ENCODE measurements at places on chromosomes 5 and 9. TPM values are rescaled to one million over a fixed set of nuclear protein-coding genes. Genes with fewer than 3 reads are reported as not detected.

TAF11L10 gene
- total RNA-seq = not detected

DNA sequence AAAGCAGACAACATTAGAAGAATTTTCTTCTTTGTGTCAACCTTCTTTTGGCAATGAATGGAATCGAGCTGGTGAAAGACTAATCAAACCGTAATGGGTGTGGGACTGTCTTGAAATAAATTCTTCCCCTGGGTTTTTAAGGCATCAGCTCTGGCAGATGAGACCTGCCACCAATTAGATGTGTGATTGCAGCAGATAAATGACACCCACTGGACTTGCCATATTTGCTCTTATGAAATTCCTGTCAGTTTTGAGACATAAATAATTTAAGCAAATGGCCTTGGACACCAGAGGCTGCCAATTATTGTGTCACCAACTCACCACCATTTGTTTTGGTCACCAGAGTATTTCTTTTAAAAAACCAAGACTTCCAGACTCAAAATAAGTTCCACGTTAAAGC, 135.9 kb upstream of the RGMB start:
- DNase-seq = no peak

GRCh38 chr9:2163231-2163885, 148.2 kb downstream of the SMARCA2 start:
- DNase-seq = no peak

DNA sequence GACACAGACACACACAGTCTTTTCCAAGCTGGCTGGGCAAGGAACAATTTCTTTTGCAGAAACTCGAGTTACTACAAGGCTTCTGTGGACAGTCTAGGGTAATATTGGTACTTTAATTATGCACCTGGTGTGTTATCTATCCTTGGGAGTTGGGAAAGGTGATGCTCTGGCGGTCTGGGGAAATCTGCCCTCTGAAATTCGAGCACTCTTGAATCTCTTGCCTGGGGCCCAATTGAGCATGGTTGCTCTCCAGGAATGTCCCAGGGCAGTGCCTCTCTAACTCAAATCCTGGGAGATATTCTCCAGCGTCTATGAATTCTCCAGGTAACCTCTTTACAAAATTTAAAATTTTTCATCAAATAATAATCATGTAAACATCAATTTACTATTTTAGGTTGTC, 69.3 kb downstream of the KCNIP1 start:
- DNase-seq = no peak

- DNase-seq = no peak
These were observed 216.8 kb upstream of the PIK3R1 start for GRCh38 chr5:67998709-67999261.

GRCh38 chr5:43141211-43141610, 20.5 kb downstream of the ZNF131 start:
- DNase-seq = no peak
